Activated T-cell treated with anti-CD3 and anti-CD28 coated beads for 1 hour (primary cell): ENCODE measurements at places on chromosomes 7 and 10.

- DNase-seq: no peak
Observed at GRCh38 chr7:42139751-42140150, 97.3 kb downstream of the GLI3 start.

DNA sequence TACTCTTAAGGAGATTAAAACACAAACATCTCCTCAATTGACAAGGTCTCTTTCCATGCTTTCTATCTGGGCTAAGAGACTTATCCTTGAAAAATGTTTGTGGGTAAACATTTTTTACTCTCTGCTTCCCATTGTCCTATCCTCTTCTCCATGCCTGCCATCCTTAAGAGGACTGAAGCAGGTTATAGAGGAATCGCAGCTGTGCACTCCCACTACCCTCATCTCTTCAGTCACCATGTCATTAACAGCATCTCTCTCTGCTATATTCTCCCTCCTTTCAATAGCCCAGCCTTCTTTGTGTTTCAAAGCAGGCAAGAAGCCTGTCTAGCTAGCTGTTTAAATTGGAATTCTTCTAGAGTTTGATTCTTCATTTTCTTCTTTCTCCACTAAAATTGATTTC is 22.6 kb downstream of the COL1A2 start:
- no peak for DNase-seq

DNA sequence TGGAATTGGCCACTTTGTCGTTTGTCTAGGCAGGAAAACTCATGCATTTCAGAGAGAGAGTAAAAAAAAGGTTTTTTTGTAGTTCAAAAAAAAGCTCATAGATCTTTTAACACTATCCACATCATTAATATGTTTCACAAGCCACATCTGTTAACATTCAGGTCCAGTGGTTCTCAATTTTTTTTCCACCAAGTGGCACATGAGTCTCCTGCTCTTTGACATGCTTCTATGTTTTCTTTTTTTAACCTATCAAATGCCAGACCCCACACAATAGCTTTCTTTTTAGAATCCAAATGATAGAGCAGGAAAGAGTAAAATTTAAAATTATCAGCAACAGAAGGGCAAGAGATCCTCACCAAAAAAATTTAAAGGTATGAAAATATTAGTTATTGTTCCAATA is 20.3 kb downstream of the NOD1 start:
- no peak for DNase-seq

GRCh38 chr7:25885057-25885576 is 266.9 kb upstream of the NFE2L3 start:
- no peak for DNase-seq

DNA sequence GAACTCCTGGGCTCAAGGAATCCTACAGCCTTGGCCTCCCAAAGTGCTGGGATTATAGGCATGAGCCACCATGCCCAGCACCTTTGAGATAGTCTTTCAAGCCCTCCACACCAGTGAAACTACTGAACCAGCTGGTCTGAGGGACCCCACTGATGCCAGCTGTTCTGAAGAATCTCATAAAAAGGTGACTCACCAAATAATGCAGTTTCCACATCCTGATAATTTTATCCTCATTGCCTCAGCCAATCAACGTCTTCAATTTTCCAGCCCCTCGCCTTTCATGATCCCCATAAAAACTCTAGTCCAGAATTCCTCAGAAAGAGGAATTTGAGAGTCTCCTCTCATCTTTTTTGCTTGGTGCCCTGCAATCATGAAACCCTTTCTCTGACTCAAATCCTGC is 1691.6 kb upstream of the LRRTM3 start:
- no peak for DNase-seq

- DNase-seq: no peak
Observed at GRCh38 chr10:72104472-72105097, 16.2 kb upstream of the SPOCK2 start.

DNA sequence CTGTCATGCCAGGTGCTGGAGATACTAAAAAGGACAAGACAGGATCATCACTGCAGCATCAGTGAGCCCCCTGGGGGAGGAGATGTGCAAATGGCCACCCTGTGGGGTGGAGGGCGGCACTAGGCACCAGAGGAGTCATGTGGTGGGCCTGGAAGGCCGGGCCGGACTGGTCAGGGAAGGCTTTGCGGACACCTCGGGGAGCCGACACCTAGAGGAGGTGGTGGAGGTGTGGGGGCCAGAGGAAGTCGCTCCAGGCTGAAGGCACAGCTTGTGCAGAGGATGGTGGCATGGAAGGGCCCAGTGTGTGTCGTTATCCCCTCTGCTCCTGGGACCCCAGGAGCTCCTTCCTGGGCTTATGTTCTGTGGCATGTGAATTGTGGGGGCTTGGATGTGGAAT is 437.7 kb downstream of the RPS24 start:
- no peak for DNase-seq

DNA sequence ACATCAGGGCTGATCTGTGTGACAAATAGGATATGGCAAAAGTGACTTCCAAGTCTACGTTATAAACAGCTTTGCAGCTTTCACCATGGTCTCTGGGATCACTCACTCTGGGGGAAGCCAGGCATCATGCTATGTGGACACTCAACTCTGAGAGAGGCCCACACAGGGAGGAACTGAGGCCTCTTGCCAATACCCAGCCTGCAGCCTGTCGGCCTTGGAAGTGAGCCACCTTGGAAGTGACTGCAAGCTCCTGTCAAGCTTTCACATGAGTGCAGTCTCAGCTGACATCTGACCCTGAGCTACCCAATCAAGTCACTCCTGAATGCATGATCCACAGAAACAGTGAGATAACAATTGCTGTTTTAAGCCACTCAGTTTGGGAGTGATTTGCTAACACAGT is 56.5 kb downstream of the MMRN2 start:
- no peak for DNase-seq

DNA sequence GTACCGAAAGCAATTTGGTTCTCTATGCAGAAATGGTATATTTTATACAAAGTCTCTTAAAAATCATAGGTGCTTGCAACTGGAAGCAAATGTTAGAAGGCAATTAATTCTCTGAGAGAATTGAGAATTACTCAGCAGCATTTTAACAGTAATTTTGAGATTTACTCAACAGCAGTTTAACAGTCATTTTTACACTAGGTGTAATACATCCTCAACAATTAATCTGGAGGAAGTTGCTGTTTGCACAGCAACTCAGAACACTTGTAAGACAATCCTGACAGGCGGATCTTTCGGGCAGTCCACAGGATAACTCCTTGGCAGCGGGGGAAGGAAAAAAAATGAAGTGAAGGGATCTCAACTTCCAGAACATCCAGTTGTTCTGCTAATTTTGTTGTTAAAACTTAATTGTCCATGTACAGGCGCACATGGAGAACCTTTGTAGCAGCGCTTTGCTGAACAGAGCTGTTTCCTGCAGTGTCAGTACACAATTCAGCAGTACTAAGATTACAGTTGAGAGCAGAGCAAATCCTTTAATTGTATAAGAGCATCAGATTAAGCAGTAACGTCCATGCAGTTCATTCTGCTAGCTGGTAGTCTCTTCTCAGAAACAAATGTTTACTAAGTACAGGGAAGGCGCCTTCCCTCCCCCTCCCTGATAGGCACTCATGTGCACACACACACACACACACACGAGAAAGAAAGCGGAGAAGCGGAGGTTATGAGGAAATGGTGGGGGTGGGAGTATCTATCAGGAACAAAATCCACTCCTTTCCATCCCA is 43.8 kb downstream of the ENO4 start:
- no peak for DNase-seq

- no peak for DNase-seq
Observed at GRCh38 chr7:13890793-13891192, 98.7 kb downstream of the ETV1 start.

- no peak for DNase-seq
Observed at GRCh38 chr7:41977151-41977651, 259.8 kb downstream of the GLI3 start.

DNA sequence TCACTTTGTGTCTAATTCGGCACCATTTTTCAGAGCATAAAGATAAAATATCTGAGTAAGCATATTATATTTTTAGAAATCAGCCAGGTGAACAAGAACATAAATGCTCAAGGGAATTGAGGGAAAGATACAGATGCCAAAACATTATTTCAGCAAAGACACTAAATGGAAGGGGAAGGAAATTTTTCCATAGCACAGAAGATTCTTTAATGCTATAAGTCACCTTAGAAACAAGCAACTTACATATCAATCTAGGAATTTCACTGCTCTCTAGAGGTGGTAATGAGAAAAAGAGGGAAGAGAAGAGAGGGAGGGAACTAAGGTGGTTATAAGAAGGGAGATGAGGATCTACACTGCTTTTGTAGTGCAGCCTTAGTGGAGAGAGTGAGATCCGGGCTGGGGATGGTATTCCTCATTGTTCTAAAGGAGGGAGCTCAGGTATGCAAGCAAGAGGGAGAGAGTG is 20.4 kb downstream of the ZNF365 start:
- DNase-seq: no peak

DNA sequence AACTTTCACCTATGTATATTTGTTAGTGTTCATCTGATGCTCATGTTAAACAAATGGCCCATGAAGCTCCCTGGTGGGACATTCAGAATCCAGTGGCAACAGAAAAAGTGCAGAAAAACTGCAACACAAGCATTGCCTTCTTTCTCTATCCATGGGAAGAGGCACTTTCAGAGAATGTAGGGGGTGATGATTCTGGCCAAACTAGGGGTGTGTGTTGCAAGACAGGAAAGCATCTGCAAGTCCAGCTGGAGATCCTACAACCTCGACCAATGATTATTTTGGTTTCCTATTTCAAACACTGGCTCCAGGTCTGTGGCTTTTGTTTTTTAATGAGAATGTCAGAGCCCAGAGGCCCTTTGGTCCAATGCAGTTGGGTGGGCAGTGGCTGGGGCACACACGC is 198.7 kb downstream of the CXCL12 start:
- DNase-seq: no peak

GRCh38 chr7:1654738-1655475 is 15.2 kb upstream of the ELFN1 start:
- DNase-seq: no peak

- no peak for DNase-seq
Observed at GRCh38 chr7:115052706-115053105, 130.8 kb downstream of the MDFIC start.

DNA sequence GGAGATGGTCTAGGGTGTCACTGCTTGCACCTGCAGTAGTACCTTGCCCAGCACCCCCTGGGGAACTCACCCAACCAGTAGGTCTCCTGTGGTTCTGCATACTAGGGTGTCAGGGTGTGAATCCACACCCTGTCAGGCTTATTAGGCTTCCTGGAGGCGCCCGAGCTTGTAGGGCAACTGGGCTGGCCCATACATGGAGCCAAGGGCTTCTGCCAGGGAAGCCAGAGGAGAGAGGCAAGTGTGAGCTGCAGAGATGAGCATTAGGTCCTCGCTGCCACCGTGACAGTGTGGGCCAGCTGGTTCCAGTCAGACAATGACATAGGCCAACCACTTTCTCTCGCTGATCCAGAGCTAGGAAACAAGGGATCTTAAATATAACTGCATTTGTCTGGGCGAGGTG is 11.2 kb downstream of the MXI1 start:
- no peak for DNase-seq

DNA sequence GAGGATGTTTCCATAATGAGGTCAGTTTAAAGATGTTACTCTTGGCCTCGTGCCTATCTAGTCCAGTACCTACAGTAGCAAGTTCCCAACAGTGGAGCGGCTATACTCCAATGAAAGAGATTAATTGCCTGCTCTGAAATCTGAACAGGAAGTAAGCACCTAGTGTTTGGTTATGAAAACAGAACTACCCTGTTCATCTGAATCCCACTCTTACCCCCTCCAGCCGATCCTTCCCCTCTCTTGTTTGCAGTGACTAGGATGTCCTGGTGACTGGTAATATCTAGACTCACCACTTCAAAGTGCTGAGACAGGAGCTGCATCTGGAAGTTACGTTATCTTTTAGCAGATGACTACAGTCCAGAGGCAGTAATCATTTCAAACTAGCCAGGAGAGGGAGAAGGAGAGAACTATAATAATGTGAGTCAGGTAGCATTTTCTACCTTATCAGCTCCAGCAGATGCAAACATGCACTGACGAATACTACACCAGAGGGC is 666.7 kb upstream of the NRP1 start:
- DNase-seq: no peak

DNA sequence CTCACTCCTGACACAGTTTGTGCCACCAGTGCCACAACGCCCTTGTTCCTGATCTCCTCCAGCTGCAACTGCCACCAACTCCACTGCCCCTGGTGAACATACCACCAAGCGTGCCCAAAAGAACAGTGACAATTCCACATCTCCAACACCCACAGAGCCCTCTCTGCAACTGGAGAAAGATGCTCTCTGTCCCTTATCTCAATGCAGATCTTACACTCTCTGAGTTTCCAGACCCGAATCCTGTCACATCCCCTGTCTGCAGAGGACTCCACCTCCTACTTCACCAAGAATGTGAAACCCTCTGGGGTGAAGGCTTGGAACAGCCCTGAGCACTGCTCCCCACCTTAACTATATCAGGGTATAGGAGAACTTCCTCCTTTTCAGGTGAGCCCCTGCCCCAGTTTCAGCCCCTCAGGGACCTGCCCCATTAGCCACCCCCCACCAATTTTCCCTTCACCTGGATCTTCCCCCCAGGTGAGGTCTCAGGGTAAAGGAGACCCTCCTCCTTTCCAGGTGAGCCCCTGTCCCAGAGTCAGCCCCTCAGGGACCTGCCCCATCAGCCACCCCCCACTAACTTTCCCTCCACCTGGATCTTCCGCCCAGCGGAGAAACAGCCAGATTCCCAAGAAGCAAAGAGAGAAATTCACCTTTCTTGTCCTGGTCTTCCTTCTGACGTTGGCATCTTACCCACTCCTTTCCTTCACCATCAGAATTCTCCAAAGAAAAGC is 55.0 kb downstream of the CPXM2 start:
- no peak for DNase-seq

- DNase-seq: no peak
Observed at GRCh38 chr10:30596013-30596412, 33.5 kb downstream of the LYZL2 start.

DNA sequence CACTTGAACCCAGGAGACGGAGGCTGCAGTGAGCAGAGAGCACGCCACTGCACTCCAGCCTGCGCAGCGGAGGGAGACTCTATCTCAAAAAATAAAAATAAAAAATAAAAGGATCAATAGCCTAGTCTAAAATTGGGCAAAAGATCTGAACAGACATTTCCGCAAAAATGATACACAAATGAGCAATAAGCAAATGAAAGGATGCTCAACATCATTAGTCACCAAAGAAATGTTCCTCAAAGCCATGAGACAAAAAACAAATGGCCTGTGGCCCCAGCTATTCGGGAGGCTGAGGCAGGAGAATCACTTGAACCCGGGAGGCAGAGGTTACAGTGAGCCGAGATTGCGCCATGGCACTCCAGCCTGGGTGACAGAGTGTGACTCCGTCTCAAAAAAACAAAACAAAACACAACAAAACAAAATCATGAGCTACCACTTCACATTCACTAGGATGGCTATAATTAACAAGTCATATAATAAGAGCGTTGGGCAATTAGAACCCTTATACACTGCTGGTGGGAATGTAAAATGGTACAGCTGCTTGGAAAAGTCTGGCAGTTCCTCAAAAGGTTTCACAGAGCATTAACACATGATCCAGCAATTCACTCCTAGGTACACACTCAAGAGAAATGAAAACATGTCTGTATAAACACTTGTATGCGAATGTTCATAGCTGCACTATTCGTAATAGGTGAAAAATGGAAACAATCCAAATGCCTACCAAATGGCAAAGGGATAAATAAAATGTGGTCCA is 3.1 kb downstream of the DAGLB start:
- no peak for DNase-seq
